Activated CD4-positive, alpha-beta memory T cell treated with anti-CD3 and anti-CD28 coated beads, Interleukin-2, amount 10 ng/mL, durations not matched to agents 7 days and 5 days (primary cell): ENCODE measurements at places on chromosomes 12 and 14. TPM values are rescaled to one million over a fixed set of nuclear protein-coding genes. Genes with fewer than 3 reads are reported as not detected.

- no peak for DNase-seq
These were observed 328.3 kb downstream of the APAF1 start for GRCh38 chr12:98973395-98973794.

DNA sequence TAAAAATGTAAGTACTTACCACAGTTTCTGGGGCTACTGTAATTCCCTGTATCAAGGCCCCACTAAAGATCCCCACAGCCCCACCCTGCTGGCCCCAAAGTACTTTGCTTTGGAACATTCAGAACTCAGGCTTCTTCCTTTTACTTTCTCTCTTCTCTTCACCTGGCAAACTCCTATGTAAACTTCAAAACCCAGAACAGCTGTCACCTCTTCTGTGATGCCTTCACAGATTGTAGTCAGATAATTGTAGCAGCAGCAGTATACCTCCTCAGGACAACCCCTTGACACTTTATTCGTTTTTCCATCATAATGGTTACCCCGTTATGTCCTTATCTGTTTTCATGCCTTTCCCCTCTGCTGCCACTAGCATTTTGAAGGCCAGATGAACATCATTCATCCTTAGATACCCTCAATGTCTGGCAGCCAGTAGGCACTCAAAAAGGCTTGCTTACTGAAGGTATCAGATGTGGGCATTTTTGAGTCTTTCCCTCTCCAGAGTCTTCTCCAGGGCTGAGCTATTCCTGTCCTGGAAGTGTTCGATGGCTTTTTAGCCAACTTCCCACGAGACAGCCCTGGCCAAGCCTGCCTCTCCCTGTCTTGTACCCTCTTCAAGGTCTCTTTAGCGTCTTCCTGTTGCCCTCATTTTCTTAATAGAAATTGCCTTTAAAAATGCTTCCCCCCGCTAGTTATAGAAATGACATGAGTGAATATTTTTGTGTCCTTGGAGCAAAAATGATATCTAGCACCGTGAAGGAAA is 7.4 kb downstream of the PLBD2 start:
- DNase-seq, result no peak

DNA sequence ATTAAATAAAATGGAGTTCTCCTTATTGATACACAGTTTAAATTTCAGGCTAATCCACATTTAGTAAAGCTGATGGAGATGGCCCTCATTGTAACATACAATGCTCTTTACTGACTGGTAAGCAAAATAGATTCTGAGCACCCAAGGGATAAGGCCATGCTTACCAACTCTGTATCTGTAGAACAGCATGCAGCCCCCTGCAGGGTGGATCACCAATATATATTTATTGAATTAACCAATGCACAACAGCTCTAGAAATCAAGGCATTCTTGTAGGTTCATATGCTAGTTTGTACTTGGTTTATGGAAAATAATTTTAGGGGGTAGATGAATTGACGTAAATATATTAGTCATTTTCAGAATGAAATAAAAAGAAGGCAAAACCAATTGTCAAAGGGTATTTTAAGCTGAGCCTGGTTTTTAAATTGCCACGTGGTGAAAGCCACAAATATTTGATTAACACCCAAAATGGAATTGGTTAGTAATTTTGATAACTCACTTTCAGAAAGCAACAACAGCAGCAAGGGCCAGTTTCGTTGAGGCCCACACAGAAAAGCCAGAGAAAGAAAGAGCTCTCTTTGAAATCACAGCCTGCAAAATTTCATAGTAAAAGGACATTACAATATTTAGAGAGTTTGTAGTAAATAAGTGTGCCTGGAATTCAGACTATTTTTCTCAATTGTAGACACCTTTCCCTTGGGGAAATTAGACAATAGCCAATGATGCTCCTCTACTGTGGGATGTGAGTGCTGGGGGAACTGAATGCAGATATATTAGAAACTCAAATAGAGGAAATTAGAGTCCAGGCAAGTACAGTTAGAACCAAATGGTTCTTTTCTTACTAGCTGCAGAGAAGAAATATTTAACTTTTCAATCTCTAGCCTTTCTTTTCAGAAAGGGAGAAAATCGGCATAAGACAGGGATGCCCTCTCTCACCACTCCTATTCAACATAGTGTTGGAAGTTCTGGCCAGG is 216.2 kb upstream of the ABCD2 start:
- DNase-seq, result no peak

DNA sequence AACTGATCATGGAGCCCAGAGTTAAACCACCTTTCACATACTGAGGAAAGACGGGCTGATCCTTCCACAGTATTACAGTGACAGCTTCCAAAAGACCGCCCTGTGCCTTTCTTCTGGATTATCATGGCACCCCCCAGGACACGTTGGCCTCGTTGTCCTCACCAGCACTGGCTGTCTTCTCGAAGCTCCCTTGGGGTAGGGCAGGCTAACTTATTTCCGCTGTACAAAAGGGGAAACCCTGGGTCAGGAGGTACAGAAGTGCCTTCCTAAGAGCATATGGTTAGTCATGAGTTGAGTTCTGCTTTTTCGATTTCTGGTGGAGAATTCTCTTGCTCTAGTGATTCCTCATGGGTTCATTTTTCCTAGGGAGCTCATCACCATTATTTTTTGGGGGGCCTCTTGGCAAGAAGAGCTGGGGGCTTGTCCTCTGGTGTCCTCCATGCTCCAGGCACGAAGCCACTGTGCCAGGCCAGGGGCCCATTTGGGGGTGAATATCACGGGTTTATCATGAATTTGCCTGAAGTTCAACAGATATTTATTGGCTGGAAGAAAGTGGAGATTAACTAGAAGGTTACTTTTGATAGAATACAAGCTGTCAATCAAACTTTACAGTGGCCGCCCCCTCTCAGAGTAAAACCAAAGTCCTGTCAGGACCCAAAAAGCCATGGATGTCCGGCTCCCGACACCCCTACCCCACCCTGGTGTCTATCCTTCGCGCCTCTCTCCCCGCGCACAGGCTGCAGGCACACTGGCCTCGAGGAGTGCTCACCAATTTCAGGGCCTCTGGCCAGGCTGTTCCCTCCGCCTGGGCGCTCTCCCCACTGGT is 8.8 kb upstream of the TRAF3 start:
- DNase-seq, result no peak

DNA sequence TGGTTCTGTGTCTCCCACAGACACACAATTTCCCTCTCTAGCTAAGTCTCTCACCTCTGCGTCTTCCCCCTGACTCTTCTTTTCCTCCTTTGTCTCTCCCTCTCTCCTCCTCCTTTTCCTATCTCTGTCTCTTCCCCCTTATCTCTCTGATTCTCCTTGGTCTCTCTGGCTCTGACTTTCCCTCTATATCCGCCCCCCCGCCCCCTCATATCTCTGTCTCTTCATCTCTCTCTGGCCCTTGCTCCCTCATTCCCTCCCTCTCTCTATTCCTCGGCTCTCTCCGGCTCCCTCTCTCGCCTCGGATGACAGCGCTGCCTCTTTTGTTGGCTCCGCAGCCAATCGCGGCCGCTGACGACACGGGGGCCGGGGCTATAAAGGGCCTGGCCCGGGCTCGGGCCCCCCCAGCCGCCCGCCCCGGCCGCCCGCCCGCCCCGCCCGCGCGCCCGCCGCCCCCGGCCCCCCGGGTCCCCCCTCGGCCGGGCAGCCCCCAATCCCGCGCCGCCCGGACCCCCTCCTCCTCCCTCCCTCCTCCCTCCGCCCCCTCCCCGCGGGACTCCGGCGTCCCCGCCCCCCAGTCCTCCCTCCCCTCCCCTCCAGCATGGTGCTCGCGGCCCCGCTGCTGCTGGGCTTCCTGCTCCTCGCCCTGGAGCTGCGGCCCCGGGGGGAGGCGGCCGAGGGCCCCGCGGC is at the start of gene GDF11:
TSS of gene GDF11 (plus strand) at position 404 of the 687 bp plus-strand sequence. CDS start at position 599, 195 bp downstream.
- peak; percentile 76 for DNase-seq

- no peak for DNase-seq
These were observed 88.1 kb upstream of the CCDC175 start for GRCh38 chr14:59664741-59665140.

DNA sequence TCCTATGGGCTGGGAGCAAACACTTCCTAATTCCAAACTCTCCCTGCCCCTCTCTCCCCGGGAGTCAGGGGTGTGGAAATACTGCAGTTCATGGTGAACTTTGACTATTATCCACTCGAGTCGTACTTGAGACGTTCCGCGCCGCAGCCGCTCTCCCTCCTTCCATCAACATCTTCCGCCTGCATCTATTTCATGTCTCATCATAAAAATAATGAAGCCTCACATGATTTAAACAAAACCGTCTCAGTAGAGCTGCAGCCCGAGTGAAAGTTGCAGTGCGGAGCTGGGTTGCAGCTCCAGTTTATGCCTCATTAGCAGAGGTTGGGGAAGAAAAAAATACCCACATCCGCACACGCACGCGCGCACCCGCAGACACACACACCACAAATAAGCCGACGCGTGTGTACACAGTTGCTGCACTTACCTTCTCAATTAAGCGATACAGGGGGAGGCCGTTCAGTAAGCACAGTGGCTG is 283 bp downstream of the LMO3 start:
- DNase-seq, result no peak

DNA sequence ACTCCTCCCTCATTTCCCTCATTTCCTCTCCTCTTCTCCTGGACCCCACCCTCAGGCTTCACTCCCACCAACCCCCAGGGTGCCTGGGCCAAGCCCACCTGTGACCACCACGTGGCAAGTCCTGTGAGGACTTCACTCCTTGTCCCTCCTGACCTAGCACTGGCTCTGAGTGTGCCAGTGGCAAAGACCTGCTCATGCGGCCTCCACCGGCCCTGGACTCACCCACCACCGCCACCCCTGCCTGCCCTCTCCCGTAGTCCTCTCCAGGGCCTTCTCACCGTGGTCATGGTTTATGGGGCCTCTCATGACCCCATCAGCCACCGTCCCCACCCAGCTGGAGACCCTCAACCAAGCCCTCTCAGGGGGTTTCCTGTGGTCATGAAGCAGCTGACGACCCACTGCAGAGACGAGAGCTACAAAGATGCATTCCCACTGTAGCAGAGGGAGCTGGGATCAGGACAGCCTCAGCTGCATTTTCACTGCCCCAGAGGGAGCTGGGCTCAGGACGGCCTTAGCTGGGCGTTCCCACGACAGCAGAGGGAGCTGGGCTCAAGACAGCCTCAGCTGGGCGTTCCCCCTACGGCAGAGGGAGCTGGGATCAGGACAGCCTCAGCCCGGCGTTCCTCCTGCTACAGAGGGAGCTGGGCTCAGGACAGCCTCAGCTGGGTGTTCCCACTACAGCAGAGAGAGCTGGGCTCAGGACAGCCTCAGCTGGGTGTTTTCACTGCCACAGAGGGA is 3.2 kb upstream of the C14orf180 start:
- no peak for DNase-seq

DNA sequence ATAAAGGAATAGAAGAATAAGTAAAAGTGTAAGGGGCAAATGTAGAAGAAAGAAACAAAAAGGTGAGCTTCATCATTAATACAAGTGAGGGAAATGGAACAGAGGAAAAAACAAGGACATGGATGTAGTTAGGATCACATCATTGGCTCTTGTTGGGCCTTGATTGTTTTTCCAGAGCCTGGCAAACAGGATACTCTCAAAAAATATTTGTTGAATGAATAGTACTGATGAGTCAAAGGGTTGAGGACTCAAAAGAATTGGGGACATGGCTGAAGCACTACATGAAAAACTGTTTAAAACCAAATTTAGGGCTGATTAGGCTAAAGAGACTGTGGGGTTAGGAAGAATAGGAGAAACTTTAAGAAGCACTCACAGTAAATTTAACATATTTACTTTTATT is 11.4 kb upstream of the SRP54 start:
- DNase-seq, result no peak

The PABPN1 gene
- 198 TPM for total RNA-seq

The IRAK3 gene
- 1.8 TPM for total RNA-seq

The C12orf50 gene
- total RNA-seq, result not detected

The DACT1 gene
- 0.81 TPM for total RNA-seq

The SLC8B1 gene
- 20.8 TPM for total RNA-seq

The ADGRD1 gene
- not detected for total RNA-seq

The OTOGL gene
- total RNA-seq, result not detected

The MLH3 gene
- 16.0 TPM for total RNA-seq
